Globus pallidus (tissue), 1 donor: ENCODE measurements at places on chromosomes 5 and 9.
A peak's percentile ranks its signal among the peaks of the same experiment; 100 is the strongest.

DNA sequence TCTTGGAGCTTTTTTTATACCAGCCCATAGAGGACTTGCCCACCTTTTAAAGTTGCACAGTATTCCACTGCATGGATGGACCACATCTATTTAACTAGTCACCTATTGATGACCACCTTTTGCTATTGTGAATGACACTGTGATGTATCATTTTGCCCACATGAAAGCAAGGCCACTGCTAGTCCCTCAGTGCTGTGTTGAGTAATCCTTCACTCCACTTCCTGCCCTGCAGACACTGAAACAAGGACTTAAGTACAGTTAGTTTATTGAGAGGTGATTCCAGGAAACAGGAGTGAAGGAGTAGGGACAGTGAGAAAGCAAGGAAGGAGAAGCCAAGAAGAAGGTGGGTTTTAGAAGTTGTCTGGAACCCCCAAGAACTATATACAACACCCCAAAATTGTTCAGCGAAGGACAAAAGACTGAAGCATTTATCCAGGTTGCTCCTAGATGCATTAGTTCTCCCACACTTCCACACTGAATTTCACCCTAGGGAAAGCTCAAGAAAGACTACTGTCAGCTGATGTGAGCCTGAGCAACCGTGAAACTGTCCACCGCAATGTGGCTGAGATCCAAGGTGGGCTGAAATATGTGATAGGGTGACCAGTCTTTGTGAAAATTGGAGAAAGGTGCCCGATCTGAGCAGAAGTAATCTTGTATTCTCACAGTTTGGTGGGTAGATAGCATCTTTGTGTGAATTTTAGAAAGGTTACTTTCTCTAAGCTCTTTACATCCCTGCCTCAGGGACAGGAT, 45.2 kb upstream of the ANKRD31 start:
- DNase-seq = no peak

DNA sequence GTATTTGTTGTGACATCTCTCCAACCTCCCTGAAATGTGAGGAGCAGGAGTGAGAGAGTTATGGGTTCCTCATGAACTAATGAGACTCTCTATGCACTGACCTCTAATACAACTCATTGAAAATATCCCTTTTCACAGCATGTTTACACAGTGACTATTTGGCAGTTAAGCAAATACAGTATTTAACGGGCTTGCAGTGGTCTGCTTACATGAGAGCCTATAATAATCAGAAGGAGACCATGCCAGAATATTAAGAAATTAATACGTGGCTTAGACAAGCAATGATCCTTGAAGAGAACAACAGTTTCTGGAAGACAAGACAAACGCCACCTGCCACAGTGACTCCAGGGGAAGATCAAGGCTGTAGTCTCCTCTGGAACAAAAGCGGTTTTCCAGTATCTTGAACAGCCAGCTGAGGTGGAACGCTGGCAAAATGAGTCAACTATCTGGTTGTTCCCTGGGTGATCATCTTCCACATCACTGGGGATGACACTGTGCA, 424.5 kb downstream of the DMAC1 start:
- DNase-seq = no peak

GRCh38 chr9:22913026-22913425, 466.4 kb downstream of the DMRTA1 start:
- no peak for DNase-seq

GRCh38 chr5:137236252-137236651, 262.9 kb downstream of the SPOCK1 start:
- no peak for DNase-seq

DNA sequence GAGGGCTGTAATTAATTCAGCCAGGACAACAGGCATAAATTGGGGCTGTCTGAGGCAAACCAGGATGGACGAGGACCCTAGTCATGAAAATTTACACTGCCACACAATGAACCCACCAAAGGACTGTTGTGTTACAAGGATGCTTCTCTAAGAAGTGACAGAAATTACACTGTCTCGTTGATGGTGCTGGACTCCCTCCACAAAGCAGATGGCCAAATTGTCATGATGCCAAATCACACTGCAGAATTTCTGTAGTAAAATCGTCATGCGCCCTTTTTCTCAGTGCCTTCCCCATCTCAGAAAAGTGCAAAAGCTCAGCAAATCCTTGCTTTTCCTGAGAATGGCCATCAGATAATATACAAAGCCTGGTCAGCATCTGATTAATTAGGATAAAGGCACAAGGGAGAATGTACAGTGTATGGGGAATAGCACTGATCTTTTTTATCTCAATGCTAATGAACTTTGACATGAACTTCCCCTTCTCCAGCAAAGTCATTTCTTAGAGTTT, 545.8 kb downstream of the CSNK1G3 start:
- peak; percentile 71 for DNase-seq

DNA sequence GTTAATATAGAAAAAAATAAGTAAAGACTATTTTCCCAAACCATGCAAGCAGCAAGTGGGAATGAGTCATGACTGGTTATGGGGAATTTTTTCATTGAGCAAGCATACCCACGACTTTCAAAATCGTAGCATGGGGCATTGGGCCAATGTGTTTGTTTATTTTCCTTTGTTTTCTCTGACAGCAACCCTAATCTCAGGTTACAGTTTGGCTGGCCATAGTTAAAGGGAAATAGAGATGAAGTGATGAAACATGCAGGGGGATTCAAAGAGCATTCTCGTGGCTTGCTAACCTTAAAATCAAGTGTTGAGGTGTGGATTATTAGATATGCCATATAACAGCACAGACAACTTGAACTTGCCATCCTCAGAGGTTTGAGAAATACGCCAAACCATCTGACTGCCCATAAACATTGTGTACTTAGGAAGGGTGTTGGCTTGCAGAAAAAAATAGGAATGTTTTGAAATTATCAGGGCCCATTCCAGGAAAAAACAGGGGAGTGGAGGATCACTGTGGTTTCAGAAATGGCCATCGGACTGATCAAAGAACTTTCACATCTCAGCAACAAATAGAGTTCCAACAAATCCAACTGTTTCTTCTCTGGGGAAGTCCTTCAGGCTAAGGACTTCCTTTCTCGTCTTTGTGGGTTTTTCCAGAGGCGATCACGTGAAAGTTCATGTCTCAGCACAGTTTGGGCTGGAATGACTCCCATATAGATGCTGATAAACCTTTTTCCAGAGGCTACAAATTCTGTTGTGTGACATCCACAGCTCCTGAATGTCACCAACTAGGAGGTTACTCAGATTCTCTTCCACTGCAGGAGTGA, 259.1 kb downstream of the SYK start:
- DNase-seq = no peak

DNA sequence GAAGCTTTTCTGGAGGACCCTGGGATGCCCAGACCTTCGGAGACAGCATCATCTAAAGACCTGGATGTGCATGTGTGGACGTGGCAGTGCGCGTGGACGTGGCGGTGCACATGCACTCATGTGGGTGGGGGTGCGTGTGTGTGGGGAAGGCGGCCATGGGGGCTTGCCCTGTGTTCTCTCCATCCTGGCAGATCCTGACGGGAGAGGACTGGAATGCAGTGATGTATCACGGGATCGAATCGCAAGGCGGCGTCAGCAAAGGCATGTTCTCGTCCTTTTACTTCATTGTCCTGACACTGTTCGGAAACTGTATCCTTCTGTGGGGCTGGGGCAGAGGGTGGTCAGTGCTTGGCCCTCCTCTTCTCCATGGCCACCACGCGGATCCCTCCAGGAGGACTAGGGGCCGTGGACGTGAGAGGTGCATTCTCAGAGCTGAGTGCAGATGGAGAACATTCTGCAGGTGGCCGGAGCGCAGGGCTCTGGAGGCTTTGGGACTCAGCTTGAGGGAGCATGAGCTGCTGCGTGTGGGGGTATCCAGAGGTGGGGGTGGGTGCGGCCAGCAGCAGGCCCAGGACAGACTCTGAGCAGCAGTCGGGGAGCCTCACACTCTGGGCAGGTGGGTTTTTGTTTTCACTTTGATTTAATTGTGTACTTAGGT, 129.1 kb downstream of the CACNA1B start:
- no peak for DNase-seq

GRCh38 chr5:513216-514100, 10.8 kb downstream of the SLC9A3 start:
- no peak for DNase-seq

GRCh38 chr9:108078811-108079210, 589.2 kb upstream of the KLF4 start:
- no peak for DNase-seq

- no peak for DNase-seq
These were observed 28.8 kb upstream of the PLIN2 start for GRCh38 chr9:19156026-19156474.

- no peak for DNase-seq
These were observed 254.1 kb downstream of the FSTL4 start for GRCh38 chr5:133358271-133358670.

- no peak for DNase-seq
These were observed 40.2 kb downstream of the FBXW11 start for GRCh38 chr5:171966270-171966669.

DNA sequence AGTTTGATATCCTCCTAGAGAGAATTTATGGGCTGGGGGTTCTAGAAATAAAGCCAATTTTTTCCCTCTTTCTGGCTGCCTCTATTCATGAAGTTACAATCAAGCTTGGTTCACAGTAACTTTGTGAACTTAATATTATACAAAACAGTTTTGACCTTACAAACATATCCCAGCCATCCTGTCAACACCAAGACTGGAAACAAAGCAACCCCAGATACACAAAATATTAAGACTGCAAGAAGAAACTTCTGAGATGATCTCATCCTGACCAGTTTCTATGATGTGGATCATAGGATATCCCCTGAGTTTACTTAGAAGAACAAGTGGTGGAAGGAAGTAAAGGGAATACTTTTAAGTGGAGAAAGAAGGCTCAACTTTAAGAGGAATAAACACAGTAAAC, 28.3 kb upstream of the CER1 start:
- DNase-seq = no peak

- no peak for DNase-seq
These were observed 407.2 kb upstream of the SGCD start for GRCh38 chr5:155919725-155920124.

DNA sequence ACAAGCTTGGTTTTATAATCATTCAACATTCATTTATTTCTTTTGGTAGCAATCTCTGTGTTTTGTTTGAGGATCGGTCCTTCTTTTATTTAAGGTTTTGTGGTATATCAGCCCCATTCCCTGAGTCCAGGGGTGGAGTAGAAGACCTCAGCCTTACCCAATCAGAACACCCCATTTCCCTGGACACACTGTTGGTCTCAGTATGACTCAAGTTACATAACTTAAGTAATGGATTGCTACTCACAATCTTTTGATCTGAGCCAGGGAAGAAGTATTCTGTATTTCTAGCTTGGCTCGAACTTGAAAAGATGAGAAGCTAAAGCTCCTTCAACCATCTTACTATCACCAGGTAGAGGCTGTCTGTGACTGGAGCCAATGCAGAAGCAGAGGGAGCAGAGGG, 175.2 kb upstream of the HAPLN1 start:
- DNase-seq = no peak

DNA sequence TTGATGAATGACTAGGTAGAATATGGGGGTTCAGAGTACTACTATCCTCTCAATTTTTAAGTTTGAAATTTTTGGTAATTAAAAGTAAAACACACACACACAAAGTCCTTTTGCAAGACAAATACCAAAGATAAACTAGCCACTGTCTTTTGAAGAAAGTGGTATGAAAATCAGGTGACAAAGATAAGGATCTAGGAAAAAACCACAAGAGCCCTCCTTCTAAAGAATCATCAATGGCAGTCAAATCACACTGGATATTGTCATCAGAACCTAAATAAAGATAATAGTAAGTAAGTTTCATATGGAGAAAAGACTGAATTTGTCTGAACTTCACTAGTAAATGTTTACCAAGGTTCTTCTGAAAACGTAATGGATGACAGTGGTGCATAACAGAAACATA, 30.5 kb upstream of the HK3 start:
- no peak for DNase-seq

GRCh38 chr5:127582773-127583370, 65.4 kb downstream of the PRRC1 start:
- no peak for DNase-seq

GRCh38 chr5:160311491-160312133, 752 bp downstream of the CCNJL start:
- DNase-seq = no peak

GRCh38 chr5:138595180-138595795, 20.1 kb upstream of the HSPA9 start:
- no peak for DNase-seq

DNA sequence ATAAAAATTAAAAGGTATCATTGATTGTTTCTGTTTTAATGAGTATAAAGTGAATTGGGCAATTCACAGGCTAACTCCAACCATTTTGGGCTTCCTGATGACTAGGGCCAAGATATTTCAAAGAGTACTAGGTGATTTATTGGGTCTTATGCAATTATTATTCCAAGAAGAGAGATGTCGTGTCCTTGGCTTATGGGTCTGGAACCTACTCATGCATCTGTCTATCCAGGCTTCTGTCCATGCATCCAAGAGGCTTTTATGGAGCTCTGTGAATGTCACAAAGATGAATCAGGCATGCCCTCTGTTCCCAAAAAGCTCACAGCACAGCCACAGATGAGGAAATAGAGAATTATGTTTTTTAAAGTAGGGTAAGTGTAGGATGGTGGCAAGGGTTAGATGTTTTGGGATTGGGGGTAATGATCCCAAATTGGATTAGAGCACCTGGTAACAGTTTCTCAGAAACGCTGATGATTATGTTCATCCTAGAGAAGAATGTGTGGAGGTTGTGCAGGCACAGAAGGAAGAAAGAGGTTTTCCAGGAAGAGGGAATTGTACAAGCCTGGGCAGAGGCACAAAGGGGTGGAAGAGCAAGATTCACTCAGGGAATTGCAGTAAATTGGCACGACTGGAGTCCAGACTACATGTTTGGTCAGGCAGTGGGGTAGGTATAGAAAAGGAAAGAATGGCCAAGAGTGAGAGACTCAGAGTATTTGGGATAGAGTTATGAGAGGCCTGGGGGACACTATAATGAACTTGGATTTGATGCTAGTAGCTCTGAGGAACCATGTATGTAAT, 83.0 kb upstream of the TNC start:
- no peak for DNase-seq

GRCh38 chr5:150498501-150498900, 9.4 kb upstream of the NDST1 start:
- no peak for DNase-seq

DNA sequence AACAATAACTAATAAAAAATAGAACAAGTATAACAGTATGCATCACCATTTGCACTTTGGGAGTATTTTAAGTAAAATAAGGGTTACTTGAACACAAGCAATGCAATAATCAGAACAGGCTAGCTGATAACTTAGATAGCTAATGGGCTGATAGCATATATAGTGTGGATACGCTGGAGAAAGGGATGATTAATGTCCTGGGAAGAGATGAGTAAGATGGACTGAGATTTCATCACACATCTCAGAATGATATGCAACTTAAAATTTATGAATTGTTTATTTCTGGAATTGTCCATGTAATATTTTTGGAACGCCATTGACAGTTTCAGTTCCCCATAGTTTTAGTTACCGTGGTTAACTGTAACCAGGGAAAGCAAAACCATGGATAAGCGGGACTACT, 173.6 kb downstream of the ISL1 start:
- no peak for DNase-seq

- DNase-seq = no peak
These were observed 11.3 kb downstream of the TLR4 start for GRCh38 chr9:117715411-117715989.

- no peak for DNase-seq
These were observed 12.3 kb downstream of the MED10 start for GRCh38 chr5:6365977-6366590.

GRCh38 chr5:178396796-178397720, 164.5 kb upstream of the PHYKPL start:
- no peak for DNase-seq
